ENCODE measurements at places on chromosomes 7 and 10.
A peak's percentile ranks its signal among the peaks of the same experiment; 100 is the strongest.

GRCh38 chr7:132804849-132805485, 228.7 kb upstream of the PLXNA4 start:
- DNase-seq: no peak

DNA sequence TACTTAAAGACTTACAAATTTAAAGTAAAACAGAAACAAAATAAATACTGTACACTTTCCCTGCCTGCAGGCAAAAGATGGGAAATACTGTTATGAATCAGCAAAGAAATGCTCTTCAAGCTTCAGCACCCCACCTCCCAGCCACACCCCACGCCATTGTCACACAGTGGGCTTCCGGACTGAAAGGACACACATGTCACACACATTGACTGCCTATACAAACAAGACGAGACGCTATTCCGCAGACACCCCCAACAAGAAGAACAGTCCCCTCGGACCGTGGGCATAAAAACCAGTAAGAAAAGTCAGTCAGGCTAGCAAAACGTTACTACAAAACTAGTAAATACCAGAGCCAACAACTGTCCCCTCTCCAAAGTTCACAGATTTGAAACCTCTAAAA, 22.2 kb upstream of the PARP12 start:
- DNase-seq: no peak

DNA sequence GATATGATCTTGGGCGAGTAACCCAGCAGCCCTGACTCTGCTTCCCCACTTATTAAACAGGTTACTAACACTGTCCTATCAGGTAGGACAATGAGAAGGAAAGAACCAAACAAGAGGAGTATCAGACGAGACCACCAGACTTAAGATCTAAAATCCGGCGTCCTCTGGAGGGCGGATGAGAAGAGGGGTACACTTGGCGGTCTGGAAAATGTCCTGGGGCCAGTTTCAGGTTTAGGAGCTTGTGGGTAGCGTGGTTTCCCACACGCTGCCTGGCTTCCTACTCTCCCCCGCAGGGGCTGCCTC, 635 bp downstream of the ZNF32 start:
- DNase-seq: no peak

- peak; percentile 19 for DNase-seq
Measured at GRCh38 chr7:72504061-72504706, 92.0 kb upstream of the CALN1 start.

DNA sequence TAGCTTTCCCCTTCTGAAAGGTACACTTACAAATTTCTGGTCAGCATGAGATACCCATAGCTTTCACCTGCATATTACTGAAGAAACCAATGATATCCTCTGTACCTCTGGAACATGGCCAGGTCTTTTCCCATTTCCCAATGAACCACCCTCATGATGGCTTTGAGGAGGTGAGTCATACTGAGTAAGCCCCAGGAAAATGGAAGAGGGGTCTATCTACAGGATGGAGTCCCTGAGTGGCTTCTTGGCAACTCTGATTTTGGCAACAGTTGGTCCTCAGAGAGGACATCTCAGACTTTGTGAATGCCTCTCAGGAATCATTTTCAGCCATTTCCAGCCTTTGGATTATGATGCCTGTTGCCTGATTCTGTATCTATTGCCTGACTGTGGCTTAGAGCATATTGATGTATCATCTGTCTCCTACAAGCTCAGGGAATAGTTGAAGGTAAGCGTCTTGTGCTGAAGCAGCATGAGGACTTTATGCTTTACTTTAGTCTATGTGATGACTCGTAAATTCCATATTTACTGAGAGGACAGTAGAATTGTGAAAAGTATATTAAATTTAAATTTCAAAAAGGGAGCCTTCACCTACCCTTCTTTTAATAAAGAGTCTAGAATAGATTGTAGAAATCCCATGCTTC, 84.7 kb upstream of the DKK1 start:
- peak; percentile 14 for DNase-seq
